ENCODE measurements at places on chromosomes 11 and 22.

DNA sequence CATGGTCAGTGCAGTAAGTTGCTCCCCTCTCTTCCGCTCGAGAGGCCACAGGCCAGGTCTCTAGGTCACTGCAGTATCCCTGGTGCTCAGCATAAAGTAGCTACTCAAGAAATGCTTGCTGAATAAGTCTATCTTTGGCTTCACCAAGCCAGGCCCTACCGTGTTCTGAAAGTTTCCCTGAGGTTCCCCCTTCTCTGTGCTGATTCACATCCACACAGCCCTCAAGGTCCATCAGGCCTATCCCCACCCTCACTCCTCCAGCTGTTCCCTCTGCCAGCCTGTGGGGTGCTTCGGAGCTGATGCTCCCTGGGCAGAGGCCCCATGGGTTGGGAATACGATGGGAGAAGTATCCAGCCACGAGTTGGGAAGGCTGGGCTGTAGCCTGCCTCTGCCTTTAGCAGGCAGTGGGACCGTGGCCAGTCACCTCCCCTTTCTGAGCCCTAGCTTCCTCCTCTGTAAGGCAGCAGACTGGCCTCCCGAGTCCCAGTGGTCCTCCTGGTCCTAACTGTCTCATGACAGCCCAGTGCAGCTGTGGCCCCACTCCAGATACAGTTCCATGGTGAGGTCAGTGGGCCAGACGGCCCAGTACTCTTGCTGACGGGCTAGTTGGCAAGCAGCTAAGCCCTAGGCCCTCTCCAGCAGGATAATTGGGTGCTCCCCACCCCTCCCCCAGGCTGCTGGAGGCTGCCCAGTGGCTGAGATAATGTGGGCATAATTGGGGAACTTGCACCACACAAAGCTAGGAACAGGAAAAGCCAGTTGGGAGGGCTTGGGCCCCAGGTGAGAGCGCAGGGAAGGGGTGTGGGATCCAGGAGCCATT, 48.2 kb downstream of the NECTIN1 start:
- no peak for DNase-seq

GRCh38 chr11:20112291-20113148, 47.8 kb downstream of the DBX1 start:
- no peak for DNase-seq

GRCh38 chr11:121131656-121132055, 30.6 kb downstream of the TECTA start:
- no peak for DNase-seq

DNA sequence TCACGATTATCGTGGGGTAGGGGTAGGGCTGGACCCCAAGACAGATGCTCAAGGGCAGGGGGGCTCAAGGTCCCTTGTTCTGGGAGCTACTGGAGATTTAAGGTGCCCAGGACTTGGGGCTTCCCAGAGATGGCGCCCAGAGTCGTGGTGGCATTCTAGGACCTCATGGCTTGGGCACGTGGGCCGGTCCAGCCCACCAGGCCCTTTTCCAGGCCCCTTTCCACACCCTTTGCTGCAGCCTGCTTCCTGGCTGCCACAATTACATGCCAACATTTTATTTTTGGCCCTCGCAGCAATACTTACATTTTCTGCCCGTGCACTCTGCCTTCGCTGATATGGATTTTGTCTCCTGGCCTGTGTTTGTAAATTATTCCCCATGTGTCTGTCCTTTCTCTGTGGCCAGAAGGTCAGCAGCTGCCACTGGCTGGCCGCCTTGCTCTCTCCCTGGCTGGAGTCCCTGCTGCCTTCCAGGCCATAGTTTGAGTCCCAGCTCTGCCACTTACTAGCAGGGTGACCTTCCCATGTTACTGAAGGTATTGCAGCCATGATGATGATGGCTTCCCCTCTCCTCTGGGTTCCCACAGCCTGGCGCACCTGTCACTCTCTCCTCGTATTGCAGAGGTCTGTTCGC, 11.2 kb downstream of the MB start:
- DNase-seq, result no peak

GRCh38 chr11:69439651-69440464, 41.6 kb upstream of the LINC01488 start:
- no peak for DNase-seq

Measured in SHP77 (cell line).